ENCODE measurements at places on chromosomes 13 and 19.
A peak's percentile ranks its signal among the peaks of the same experiment; 100 is the strongest.

- DNase-seq, result no peak
These were observed 24.7 kb downstream of the RFX1 start for GRCh38 chr19:13981467-13981866.

GRCh38 chr13:73421310-73421912 is 362.6 kb downstream of the KLF5 start:
- no peak for DNase-seq

GRCh38 chr13:85099245-85099644 is 700.0 kb downstream of the SLITRK6 start:
- no peak for DNase-seq

GRCh38 chr13:111066544-111066943 is 48.6 kb upstream of the ARHGEF7 start:
- no peak for DNase-seq

- DNase-seq, result no peak
These were observed 470.8 kb downstream of the FGF9 start for GRCh38 chr13:22141716-22142115.

- no peak for DNase-seq
These were observed 248.0 kb upstream of the MAB21L1 start for GRCh38 chr13:35724446-35724845.

DNA sequence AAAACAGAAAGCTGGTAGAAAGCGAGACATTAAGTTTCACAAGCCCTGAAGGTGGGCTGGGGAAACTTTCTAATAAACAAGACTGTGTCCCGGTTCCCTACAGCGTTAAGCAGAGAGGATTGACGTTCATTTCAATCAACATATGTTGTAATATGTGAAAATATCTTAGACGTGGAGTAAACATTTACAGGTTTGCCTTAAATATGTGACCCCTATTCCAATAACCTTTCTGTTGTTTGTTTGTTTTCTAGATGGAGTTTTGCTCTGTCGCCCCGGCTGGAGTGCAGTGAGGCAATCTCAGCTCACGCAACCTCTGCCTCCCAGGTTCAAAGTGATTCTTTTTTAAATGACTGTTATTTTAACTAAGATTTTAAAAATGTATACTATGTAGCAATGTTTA is 526.2 kb downstream of the SUCLA2 start:
- no peak for DNase-seq

DNA sequence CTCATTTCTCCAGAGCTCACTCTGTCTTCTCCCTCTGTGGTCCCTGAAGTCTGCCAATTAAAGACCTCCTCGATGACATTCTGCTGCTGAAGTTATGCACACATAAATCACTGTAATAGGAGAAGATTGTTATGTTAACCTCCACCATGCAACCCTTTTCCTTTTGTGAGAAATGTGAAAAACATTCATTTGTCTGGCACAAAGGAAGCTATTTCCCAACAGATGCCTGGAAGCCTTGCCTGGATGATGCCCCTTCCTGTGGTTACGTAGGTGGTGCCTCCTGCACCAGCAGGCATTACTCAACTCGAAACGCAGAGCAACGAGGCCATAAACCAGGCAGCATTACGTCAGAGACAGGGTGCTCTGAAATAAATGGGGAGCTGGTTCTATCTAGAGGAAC is 327.4 kb upstream of the ZNF507 start:
- DNase-seq, result no peak

GRCh38 chr19:33796164-33796875 is at the start of gene KCTD15:
KCTD15 (plus strand) TSS chr19:33796870; CDS start chr19:33800455, 3,585 bp downstream.
- no peak for DNase-seq

DNA sequence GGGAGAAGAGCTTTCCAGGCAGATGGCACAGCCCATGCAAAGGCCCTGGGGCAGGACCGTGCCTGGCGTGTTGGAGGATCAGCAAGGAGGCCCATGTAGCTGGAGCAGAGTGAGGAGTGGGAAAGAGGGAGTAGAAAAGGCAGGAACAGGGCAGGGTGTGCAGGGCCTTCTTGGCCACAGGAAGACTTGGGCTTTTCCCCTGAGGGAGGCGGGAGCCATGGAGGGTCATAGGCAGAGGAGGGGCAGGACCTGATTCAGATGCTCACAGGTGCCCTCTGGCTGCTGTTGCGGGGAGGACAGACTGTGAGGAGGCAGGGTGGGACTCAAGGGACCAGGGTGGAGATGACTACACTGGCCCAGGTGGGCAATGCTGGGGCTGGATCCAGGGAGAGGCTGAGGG is 13.8 kb upstream of the PTPRS start:
- peak; percentile 45 for DNase-seq

GRCh38 chr13:49533591-49534269 is 38.0 kb downstream of the PHF11 start:
- DNase-seq, result peak; percentile 16

- DNase-seq, result peak; percentile 50
These were observed 33.7 kb upstream of the ZNF724 start for GRCh38 chr19:23283925-23284324.

DNA sequence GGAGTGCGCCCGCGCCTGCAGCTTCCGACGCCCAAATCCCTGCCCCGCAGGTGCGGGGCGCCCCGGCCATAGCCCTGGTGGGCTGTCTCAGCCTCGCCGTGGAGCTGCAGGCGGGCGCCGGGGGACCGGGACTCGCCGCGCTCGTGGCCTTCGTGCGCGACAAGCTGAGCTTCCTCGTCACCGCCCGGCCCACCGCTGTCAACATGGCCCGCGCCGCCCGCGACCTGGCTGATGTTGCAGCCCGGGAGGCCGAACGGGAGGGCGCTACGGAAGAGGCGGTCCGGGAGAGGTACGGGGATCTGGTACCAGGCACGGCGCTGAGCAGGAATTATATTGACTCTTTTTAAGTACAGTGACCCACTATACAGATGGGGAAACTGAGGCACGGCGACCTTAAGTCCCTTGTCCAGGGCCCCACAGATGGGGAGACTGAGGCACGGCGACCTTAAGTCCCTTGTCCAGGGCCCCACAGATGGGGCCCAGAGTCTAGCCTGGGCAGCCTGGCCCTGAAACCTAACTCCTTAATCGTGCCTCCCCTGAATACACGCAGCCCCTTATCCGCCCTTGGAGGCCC is 586 bp downstream of the MRI1 start:
- DNase-seq, result peak; percentile 51

DNA sequence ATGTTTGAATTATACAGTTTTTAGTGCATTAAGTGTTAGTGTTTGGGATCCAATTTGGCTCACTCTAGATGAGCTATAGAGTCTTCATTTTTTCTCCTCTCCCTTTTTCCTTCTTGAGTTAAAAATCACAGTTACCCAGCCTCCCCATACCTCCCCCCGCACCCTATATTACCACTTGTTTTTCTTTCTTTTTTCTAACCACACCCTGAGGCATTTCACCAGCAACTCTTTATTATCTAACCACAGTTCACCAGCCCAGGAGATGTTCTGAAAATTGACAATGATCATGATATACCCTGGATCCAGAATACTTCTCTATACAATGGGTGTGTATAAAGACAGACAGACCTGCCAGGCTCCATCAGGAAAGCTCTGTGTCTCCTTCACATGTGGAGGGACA is 86.5 kb upstream of the UBL3 start:
- DNase-seq, result no peak

- DNase-seq, result no peak
These were observed 2.4 kb upstream of the LYL1 start for GRCh38 chr19:13104848-13105711.

Measured in germinal center (tissue), 1 donor.